Stimulated activated naive CD8-positive, alpha-beta T cell treated with anti-CD3 and anti-CD28 coated beads, Interleukin-15, Interleukin-2, amounts not matched to agents 100 U/mL and 50 U/mL, for 24 hours (primary cell): ENCODE measurements at places on chromosomes 5 and 9.
A peak's percentile ranks its signal among the peaks of the same experiment; 100 is the strongest.

DNA sequence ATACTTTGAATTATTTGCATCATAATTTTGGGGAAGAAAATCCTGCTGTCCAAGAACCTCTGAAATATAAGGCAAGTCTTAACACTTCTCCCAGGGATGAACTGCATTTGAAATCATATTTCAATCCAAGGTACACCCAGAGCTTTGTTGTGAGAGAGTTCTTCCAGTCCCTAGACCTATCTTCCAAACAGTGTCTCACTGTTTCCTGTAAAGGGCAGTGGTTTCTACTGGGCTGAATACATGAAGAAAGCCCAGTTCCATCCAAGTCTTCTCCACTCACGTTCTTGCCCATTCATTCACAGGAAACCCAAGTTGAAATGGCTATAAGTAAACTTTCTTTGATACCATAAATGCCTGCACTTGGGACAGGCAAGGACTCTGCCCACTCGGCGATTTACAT lies 108.3 kb upstream of the LHFPL2 start:
- no peak for DNase-seq

- DNase-seq, result no peak
Observed at GRCh38 chr9:120933310-120934055, 6.9 kb upstream of the TRAF1 start.

GRCh38 chr5:115875447-115875846 lies 33.7 kb downstream of the AP3S1 start:
- no peak for DNase-seq

- peak; percentile 2 for DNase-seq
Observed at GRCh38 chr9:133333011-133333410, 3.0 kb downstream of the SURF6 start.

DNA sequence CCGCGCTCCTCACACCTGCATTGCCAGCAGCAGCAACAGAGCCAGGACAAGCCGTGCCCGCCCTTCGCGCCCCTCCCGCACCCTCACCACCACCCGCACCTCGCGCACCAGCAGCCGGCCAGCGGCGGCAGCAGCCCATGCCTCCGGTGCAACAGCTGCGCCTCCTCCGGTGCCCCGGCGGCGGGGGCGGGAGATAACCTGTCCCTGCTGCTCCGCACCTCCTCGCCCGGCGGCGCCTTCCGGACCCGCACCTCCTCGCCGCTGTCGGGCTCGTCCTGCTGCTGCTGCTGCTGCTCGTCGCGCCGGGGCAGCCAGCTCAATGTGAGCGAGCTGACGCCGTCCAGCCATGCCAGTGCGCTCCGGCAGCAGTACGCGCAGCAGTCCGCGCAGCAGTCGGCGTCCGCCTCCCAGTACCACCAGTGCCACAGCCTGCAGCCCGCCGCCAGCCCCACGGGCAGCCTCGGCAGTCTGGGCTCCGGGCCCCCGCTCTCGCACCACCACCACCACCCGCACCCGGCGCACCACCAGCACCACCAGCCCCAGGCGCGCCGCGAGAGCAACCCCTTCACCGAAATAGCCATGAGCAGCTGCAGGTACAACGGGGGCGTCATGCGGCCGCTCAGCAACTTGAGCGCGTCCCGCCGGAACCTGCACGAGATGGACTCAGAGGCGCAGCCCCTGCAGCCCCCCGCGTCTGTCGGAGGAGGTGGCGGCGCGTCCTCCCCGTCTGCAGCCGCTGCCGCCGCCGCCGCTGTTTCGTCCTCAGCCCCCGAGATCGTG lies 517 bp downstream of the KCNN2 start:
- peak; percentile 3 for DNase-seq

DNA sequence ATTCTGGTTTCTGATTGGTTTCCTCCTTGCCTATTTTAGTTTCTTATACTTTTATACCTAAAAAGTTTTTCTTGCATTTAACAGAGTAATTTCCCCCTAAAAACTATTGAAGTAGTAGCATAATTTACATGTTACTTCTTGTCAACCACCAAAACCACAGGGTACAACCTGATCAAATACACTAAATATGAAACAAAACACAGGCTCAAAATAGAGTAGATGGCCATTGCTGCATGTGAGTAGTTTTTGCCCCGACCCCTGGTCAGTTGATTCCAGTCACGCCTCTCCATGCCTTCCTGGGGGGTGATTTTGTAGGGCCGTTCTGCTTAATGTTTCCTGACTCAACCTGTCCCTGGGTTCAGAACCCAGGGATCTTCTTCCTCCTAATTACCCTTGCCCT lies 101.8 kb downstream of the TLE4 start:
- DNase-seq, result no peak

DNA sequence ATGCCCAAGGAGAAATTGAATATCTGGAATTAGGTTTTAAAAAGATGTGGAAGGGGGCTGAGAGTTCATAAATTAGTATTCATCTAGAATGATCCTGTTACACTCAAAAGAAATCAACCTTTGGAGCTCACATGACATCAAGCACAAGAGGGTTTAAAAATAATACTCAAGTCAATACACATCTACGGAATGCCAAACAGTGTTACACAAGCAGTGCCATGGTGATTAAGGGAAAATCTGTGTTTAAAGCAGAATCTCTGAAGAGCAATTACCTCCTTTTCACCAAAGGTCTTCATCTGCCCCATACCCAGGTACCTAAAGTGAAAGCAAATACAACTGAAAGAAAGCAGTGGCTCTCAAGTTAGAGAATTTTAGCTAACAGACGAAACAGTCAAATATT lies 261.6 kb downstream of the NFIB start:
- DNase-seq, result no peak

DNA sequence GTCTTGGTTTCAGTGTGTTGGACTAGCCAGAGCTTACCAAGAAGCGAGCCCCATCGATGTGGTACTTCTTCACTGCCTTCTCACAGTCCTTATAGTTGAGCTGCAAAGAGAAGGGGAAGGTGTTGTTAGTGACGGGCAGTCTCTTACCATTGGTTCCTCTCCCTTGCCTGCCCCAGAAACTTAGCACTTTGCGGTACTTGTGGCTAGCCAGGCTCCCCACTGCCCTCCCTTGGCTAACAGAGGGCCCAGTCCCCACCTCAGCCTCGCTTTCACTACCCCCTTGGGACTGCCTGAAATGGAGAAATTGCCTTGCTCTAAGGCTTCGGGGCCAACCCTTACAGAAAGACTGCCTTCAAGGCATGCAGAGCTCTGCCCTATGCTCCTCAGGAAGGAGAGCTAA lies 4.3 kb downstream of the LCP2 start:
- DNase-seq, result peak; percentile 80

- DNase-seq, result no peak
Observed at GRCh38 chr5:159096924-159097783, 2.6 kb downstream of the EBF1 start.

DNA sequence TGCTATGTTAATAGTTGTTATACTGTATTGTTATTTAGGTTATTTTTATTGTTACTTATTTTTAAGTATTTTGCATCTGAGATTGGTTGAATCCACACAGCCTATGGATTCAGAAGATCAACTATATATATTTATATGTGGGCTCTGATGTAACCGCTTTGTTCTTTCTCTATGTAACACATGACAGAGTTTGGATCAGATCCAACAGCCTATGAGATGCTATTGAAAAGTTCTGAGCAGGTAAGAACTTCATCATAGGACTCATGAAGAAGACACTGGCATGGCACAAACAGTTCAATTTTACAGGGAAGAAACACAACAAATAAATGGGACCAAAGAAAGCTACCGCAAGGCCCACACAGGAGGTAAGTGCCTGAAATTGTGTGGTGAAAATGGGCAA lies 93.4 kb downstream of the GNAQ start:
- DNase-seq, result no peak

DNA sequence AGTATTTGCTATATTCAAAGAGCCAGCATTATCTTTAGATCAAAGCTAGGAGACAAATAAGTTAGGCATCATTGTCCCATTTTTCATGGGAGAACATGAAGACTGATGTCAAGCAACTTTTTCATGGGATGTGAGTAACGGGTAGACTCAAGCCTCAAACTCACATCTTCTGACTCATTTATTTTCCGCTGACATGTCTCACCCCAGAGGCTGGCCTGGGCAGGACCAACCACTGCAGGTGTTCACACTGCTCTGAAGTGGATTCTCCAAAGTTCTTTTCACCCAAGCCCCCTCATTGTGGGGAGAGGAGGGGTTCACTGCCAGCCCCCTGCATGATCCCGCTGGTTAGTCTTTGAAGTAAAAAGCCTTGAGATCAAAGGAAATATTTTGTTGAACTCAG lies 34.9 kb upstream of the BASP1 start:
- DNase-seq, result no peak

DNA sequence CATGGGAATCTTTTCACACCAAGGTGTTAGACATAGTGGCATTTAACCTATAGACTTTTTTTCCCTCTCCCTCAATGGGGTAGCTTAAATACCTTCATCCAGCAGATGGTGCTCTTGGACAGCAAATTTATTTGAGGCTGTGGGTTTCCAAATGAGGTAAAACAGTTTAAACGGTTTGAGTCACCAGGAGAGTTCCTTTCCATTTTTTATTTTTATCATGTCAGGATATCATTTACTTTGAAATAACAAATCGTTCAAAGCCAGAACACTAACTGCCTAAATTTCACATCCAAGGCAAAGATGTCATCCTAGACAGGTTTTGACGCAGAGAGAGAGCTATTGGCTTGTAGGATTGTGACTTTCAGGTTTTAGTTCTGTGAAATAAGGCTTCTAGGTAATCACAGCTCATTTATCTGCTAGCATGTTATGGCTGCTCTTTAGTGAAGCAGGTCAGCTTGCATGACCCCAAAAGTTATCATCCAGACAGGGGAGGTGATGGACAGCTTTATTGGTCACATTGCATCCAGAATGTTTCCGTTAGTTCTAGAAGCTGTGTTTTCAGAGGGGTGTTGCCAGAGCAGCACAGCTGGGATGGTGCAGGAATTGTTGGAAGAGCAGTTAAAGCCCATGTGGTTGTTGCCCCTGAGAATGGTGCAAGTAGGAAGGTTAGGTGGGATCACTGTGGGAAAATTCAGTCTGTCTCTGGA lies 69.8 kb downstream of the KDM4C start:
- peak; percentile 37 for DNase-seq

- DNase-seq, result no peak
Observed at GRCh38 chr5:135126688-135127438, 92.8 kb upstream of the PITX1 start.

DNA sequence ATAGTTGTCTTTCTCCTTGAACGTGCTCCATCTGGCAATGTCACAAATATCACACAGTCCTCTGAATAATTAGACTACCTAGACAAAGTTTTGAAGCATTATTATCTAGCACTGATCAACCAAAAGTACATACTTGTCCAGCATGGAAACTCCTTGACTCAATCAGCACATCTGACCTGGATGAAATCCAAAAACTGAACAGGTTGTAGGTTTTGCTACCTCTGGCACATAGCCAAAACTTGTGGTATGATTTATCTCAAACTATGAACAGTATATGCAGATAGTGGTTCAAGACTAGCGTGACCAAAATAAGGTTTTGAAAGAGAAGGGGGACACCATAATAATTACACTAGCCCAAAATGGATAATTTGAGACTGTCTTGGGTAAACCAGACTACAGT lies 158.1 kb downstream of the ARRDC3 start:
- DNase-seq, result no peak

- DNase-seq, result no peak
Observed at GRCh38 chr5:172426086-172426485, 28.2 kb downstream of the SH3PXD2B start.

DNA sequence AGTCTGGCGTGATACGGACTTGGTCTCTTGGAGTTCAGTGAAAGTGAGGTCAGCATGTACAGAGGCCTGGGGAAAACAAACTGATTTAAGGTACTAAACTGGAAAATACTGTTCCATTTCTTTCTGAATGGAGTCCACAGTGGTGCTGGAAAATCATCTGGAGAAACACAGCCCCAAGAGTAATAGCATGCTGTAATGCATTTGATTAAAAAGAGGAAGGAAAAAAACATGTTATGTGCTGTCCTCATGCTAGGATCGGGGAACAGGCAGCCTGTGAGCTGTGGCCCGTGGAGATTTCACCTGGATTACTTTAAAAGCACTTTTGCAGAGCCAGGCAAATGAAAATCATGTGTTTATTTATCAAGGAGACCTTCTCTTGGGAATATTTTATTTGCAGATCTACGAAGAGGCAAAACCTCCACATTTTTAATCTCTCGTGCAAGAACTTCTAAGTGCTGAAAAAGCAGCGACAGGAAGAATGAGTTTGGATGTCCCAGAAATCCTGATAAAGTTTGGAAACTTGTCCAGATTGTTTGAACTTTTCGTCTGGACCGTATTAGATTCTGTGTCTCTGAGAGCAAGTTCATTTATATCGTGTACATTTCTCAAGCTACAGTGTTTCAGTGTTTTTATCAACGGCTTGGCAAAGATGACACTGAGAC lies 228.8 kb downstream of the GAS1 start:
- no peak for DNase-seq

DNA sequence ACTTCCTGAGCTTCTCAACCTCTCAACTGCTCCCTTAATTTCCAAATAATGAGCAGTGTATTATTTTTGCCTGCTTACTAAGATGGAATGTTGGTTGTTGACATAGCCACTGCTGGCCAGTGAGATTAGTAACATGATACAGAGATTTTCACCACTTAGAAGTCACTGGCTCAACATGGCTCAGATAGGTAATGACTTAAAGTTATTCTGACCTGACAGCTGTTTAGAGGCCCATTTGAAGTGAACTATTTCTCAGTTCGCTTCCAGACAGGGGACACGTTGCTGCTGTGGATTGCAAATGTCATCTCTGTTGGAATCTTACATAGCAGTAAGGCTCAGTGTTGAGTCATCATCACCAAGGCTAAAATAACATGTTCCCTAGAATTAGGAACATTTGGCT lies 490.2 kb downstream of the TLE4 start:
- no peak for DNase-seq

DNA sequence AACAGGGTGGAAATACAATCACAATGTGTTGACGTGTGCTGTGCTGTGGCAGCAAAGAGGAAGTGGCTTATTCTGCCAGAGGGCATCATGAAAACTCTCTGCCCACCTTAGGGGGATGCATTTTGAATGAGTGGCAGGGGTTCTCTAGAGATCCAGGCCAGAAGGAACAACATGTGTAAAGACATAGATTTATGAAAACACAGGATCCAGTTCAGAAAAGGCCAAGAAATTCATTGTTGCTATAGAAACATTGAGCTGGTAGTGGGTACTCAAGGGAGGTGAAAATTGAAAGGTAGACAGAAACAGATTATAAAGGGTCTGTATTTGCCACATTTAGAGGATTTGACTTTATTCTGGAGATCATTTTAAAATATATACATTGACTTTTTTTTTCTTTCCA lies 417.7 kb downstream of the ENC1 start:
- DNase-seq, result no peak

DNA sequence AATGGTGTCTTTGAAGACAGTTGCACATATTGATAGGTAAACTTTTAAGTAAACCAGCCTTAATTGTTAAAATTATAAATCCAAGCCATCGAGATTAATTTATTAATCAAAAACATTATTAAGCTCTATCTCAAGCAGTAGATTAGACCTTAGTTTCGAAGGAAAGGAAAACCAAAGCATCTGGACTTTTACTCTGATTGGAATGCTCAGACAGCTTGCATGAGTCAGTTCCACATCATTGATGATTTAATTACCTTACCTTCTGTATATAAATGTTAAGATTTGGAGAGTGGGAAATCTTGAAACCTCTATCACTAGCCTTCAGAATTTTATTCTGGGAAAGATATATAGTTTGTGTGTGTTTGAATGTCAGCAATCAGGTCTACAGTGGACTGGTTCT lies 23.9 kb downstream of the DCP2 start:
- no peak for DNase-seq
